Iris pigment epithelial cell (primary cell): ENCODE measurements at places on chromosomes 2 and 18.
A peak's percentile ranks its signal among the peaks of the same experiment; 100 is the strongest.

DNA sequence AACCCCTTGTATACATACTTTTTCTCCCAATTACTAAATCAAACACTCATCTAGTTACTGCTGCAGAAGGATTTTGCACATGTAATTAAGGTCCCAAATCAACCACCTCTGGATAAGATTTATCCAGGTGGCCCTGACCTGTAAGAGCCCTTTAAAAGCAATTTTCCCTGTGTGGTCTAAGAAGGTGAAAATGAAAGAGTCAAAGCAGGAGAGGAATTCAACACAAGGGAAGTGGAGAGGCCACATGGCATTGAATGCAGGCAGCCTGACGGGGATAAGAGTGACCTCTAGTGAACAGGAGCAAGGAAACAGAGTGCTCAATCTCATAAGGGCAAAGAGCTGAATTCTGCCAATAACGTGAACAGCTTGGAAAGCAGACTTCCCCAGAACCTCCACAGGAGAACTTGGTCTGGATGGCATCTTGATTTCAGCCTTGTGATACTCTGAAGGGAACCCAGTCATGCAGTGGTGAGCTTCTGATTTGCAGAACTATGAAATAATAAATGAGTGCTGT lies 27.2 kb downstream of the PPP3R1 start:
- DNase-seq = peak; percentile 55

- DNase-seq = peak; percentile 5
Measured at GRCh38 chr18:5556310-5556974, 12.6 kb upstream of the EPB41L3 start.

GRCh38 chr18:50194631-50195532 lies at the start of gene MYO5B:
Gene MYO5B (minus strand): TSS chr18:50195147. CDS start chr18:50194793, 354 bp downstream.
- DNase-seq = no peak

- DNase-seq = no peak
Measured at GRCh38 chr2:100237163-100237562, 85.1 kb downstream of the LONRF2 start.

DNA sequence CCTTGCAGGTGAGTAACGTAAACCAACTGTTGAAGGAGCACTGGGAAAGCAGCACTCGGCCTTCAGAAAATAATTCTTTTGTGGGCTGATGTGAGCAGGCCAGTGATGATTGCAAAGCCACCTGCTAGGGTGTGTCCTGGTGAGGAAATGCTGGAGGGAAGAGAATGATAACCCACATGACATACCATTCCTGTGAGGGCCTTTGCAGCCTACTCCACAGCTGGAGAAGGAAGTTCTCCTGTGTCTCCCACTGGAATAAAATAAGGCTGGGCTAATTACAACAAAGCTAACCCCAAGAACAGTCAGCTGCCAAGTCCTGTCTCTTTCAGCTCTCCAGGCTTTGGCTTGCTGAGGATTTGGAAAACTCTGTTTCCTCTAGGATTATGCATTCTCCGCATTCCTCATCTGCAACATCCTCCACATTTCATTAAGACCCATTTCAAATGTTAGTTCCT lies 16.7 kb upstream of the DSG1 start:
- DNase-seq = peak; percentile 6

GRCh38 chr18:58567453-58568196 lies 61.3 kb downstream of the ALPK2 start:
- DNase-seq = peak; percentile 98

DNA sequence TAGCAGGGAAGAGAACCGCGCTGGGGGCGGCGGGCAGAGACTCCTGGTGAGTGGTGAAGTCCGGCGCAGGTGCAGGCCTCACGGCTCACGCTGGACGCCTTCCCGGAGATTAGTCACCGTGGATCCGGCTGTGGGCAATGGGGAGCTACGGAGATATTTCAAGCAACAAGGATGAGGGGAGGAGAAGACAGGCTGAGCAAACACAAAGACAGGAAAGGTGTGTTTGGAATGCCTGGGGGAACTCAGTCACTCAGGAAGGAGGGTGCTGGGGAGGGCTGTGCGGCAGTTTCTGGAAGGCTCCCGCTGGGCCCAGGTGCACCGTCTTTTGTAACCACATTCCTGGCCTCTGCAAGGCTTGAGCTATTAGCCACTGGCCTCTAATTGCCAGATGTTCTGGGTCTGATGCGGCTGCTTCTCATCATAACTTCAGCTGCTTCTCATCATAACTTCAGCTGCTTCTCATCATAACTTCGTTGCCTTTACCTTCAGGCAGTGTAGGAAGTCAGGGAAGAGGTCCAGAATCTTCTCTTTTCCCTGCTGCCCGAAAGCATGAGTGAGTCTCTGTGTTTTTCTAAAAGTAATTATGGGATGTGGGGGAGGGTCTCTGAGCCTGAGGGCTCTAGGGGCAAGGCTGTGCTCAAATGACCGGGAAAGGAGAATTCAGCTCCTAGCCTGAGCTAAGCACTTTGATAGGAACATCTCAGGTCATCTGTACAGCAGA lies 118.9 kb downstream of the PXDN start:
- peak; percentile 83 for DNase-seq

DNA sequence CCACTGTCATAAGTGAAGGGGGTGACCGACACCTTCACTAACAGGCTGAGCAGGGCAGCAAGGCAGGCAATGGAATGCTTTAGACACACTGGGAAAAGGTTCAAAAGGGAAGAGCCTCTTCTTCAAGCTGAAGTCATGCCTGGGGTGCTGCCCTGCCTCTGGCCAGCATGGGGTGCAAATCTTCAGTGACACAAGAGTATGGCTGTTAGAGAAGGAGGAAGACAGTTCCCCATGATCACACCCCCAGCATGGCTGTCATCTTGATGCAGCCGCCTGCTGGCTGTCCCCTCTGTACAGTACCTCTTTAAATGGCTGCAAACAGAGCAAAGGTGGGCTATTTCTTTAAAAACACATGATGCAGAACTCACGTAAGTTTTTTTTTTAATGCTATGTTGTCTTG lies 71.9 kb downstream of the INPP4A start:
- DNase-seq = no peak

GRCh38 chr2:65436824-65437221 lies 4.4 kb upstream of the SPRED2 start:
- DNase-seq = peak; percentile 75

GRCh38 chr2:178865999-178866398 lies 58.8 kb upstream of the TTN start:
- no peak for DNase-seq

- DNase-seq = peak; percentile 90
Measured at GRCh38 chr2:226489775-226490541, 309.7 kb downstream of the IRS1 start.

DNA sequence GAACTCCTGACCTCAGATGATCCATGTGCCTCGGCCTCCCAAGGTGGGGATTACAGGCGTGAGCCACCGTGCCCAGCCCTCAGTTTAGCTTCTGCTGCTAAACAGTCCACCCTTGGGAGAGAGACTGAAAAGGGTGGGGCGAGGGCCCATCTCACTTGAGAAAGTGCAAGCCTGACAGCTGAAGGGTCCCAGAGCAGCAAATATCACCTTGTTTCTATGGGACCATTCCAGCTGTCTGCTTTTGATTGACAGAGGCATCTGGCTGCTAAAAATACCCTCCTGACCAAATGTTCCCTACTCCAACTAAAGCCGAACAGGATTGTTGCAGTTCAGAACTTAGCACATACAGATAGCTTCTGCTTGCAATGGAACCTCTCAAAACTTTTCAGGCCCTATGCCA lies 436 bp upstream of the SMYD1 start:
- no peak for DNase-seq

GRCh38 chr2:240358080-240358479 lies 77.4 kb upstream of the GPC1 start:
- DNase-seq = no peak

DNA sequence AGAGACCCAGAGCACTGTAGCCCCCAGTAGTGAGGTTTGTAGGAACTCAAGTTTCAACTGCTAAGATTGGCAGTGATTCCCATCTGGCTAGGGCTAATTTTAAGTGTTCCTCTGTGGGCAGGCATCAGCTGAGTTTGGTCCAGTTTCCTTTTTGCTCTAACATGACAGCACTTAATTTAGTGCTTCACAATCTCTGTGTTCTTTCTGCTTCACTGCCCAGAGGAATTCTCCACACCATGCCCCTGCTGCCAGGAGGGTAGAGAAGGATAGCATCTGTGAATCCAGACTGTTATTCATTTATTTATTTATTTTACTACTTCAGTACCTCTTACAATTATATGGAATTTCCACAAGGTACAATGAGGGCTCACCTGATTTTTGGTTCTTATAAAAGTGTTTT lies 549.9 kb upstream of the FSIP2 start:
- DNase-seq = no peak

DNA sequence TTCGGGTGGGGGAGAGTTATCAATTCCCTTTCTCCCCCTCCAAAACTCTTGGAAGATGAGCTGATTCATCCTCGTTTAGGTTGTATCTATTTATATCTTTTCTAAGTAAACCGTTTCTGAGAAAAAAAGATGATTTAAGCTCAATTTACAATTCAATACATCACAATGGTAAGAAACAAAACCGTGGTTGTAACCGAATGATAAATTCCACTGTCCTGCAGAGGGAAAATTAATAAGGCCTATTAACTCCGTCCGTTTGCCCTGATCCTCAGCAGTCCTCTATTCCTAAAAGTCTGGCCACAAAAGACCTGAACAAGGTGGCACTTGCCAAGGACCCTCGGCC lies 286.2 kb downstream of the TCF4 start:
- peak; percentile 34 for DNase-seq

GRCh38 chr2:68330691-68331090 lies 10.9 kb upstream of the CNRIP1 start:
- DNase-seq = peak; percentile 78

DNA sequence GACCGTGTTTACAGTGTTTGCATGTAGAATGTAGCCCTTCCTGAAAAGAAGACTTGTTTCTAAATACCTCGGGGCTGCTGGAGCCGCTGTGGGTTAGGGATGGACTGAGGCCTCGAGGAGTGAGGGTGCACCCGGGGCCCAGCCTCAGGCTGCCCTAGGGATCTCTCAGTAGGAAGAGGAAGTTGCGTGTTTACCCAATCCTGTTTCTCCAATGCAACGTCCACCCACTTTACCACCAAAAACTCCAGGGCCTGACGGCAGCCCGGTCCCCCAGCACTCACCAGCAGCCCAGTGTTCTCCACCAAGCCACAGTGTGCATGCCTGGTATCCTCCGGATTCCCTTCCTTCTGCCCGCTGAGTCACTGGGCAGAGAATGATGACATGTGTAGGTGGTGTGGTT lies 255.8 kb downstream of the GLI2 start:
- DNase-seq = no peak

DNA sequence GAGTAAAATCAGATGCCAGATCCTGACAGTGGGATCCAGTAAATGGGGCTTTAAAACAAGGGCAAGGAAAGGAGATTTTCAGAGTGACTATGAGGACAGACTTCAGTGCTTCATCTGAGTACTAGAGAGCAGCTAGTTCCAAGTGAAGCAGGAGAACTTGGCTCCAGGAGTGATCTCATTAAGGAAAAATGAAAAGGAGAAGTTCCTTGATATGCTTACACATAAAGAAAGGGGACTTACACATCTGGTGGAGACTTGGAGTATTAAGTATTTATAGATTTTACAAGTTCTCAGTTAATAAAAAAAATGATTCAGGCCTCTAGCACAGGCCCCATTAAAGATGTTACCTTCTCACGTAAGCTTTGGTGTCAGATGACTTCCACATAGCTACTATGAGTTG lies 105.8 kb downstream of the ICOS start:
- DNase-seq = no peak

DNA sequence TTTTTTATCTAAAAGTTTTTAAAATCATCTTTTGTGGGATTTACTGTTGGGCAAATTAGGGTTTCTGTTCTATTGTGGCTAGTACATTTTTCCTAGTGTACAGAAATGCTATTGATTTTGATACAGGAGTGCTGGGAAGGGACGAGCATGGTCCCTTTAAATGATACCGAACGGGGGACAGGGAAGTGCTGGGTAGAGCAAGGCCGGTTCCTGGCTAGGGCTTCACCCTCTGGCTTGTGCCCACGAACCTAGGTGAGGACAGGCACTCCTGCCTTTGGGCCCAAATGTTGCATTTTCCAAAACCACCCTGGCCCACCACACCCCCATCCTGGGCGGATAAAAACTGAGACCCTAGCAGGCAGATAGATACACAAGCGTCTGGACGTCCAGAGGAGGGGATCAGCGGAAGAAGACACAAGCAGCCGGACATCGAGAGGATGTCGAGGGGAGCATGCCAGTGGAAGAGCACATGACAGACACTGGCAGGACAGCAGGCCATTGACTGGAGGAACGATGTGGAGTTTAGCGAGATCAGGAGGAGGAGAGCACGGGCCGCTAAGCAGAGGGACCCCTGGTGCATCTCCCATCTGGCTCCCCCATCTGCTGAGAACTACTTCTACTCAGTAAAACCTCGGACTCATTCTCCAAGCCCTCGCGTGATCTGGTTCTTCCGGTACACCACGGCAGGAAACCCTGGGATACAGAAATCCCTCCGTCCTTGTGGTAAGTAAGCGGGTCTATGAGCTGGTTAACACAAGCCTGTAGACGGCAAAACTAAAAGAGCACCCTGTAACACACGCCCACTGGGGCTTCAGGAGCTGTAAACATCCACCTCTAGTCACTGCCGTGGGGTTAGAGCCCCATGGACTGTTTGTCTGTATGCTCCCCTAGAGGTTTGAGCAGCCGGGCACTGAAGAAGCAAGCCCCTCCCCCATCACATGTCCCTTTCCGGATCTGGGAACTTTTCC lies 13.5 kb upstream of the CALCRL start:
- DNase-seq = no peak

DNA sequence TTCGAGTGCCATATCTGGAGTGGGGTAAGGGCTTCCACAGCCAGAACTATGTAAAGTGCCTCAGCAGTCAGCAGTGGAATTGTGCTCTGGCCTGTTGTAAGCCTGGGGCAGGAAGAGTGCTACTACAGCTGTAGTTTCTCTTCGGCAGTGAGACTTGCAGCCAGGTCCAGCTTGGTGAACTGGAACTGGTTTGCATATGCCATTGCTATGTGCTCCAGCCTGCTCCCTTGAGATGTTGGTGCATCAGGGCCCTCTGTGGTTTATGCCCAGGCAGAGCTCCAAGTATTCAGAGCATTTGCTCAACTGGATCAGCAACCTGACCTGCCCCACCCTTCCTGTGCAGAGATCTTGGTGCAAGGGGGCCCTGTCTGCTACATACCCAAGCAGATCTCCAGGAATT lies 47.8 kb downstream of the ZNF804A start:
- DNase-seq = peak; percentile 79

GRCh38 chr18:49819823-49820671 lies 6.7 kb upstream of the ACAA2 start:
- peak; percentile 74 for DNase-seq

GRCh38 chr2:218082586-218083351 lies 13.7 kb downstream of the RUFY4 start:
- no peak for DNase-seq

- no peak for DNase-seq
Measured at GRCh38 chr18:23572012-23572411, 14.3 kb downstream of the NPC1 start.

- DNase-seq = no peak
Measured at GRCh38 chr18:13465476-13465875, 246.9 kb downstream of the LDLRAD4 start.

- DNase-seq = no peak
Measured at GRCh38 chr2:25514043-25514637, 159.2 kb downstream of the DTNB start.

GRCh38 chr2:191049728-191050639 lies 36.0 kb upstream of the STAT1 start:
- DNase-seq = peak; percentile 86

- DNase-seq = peak; percentile 15
Measured at GRCh38 chr18:43620936-43621335, 343.6 kb upstream of the SYT4 start.
